ENCODE measurements at places on chromosomes 2 and 18.
A peak's percentile ranks its signal among the peaks of the same experiment; 100 is the strongest.

GRCh38 chr2:19416083-19416482 is 57.7 kb upstream of the OSR1 start:
- DNase-seq: no peak

GRCh38 chr2:105078906-105079495 is 41.1 kb downstream of the MRPS9 start:
- DNase-seq: no peak

GRCh38 chr2:169106563-169107545 is 37.5 kb downstream of the DHRS9 start:
- no peak for DNase-seq

- DNase-seq: no peak
Measured at GRCh38 chr2:53994818-53995808, 24.3 kb upstream of the PSME4 start.

- no peak for DNase-seq
Measured at GRCh38 chr2:7010391-7011054, 93.3 kb downstream of the RNF144A start.

- no peak for DNase-seq
Measured at GRCh38 chr18:59954755-59955156, 55.0 kb downstream of the PMAIP1 start.

GRCh38 chr2:178506524-178506923 is 26.3 kb downstream of the PLEKHA3 start:
- DNase-seq: no peak

DNA sequence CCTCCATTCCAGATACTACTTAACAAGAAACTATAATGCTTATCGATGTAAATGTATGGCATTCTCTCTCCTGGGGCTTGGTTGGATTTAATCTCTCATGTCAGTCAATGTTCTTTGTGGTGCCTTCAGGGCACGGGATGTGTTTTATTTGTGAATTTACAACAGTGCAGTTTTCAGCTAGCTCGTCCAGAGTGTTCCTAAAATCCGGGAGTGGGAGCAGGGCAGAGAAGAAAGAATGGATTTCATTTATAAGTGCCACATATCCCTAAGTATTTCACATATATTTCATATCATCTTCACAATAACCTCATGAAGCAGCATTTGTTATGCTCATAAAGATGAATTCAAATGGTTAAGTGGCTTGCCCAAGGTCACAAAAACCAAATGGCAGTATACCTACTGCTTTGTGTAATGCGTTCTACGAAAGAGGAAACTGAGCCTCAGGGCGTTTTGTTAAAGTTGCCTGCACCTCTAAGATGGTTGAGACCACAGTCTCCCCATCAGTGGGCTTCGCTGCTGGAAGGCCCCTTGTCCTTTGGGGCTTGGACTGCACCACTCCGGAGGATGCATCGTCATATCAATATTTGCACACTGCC is 134.7 kb upstream of the MGAT5 start:
- no peak for DNase-seq

DNA sequence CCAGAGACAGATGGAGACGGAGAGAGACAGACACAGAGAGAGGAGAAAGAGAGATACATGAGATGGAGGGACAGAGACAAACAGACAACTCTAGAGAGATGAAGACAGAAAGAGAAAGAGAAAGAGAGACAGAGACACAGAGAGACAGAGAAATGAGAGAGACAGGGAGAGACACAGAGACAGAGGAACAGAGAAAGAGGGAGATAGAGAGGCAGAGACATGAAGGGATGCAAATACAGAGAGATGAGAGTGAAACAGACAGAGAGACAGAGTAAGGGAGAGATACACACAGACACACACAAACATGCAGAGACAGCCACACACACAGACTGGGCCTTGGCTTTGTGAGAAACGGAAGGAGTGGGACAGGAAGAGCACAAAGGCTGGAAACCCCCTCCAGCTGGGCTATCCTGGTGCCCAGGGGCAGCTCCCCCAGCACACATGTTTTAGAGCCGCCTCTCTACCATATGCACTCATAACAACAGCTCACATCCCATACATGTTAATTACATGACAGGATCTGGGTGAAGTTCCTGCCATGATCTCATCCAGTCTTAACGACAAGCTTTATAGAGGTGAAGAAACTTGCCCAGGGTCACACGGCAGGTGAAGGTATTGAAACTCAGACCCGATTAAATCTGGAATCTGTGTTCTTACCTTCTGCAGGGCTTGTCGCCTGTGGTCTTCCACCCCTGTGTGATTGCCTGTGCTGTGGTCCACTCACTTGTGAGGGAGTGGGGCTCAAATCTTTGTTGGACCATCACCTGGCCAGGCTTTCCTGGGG is 32.4 kb downstream of the IL18R1 start:
- DNase-seq: no peak

- no peak for DNase-seq
Measured at GRCh38 chr2:48902521-48902920, 147.0 kb upstream of the LHCGR start.

GRCh38 chr2:112572005-112572404 is 12.4 kb upstream of the CHCHD5 start:
- no peak for DNase-seq

DNA sequence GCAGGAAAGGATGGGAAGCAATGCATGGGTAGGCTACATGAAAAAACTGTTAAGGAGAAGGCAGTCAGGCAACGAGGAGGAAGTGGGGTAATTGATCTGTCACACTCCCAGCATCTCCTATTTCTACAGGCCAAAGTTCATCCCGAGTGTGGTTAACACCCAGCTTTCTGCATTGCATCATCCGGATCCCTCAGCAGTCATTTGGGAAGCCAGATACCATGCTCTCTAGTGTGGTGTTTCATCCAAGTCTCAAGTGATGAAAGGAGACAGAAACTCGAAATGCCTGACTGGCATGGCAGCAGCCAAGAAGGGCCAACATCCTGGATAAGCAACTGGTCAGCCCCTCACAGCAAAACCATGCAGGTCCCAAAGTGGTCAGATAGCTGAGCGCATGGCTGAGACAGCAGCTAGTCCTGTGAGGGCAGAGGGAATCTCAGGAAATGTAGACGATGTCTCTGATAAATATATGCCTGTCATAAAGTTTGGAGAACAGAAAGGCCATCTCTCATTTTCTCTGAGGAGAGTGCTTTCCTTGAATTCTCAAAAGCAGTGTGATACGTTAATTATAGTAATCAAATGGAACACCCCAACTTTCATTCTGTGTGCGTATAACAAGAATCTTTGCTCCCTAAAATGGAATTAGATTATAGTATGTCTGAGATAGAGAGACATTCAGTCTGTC is 24.8 kb upstream of the HNRNPA3 start:
- no peak for DNase-seq

GRCh38 chr2:2639251-2640139 is 308.4 kb upstream of the MYT1L start:
- no peak for DNase-seq

- no peak for DNase-seq
Measured at GRCh38 chr2:121372721-121373353, 87.8 kb upstream of the TFCP2L1 start.

DNA sequence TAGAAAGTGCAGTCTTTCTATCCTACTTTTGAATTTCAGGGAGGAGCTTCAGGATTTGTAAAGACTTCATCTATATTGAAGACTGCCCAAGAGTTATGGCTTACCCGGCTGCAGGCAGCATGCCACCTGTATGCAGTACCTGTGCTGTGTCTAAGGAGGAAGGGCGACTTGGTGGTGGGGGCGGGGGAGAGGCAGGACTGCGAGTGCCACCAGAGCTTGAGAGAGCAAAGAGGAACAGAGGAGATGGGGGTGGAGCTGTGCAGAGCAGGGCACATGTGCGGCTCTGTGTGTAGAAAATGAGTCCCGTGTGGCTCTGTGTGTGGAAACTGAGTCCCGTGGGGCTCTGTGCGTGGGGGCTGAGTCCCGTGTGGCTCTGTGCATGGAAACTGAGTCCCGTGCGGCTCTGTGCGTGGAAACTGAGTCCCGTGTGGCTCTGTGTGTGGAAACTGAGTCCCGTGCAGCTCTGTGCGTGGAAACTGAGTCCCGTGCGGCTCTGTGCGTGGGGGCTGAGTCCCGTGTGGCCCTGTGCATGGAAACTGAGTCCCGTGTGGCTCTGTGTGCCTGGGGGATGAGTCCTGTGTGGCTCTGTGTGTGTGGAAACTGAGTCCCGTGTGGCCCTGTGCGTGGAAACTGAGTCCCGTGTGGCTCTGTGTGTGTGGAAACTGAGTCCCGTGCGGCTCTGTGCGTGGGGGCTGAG is 43.2 kb downstream of the LDLRAD4 start:
- DNase-seq: no peak

DNA sequence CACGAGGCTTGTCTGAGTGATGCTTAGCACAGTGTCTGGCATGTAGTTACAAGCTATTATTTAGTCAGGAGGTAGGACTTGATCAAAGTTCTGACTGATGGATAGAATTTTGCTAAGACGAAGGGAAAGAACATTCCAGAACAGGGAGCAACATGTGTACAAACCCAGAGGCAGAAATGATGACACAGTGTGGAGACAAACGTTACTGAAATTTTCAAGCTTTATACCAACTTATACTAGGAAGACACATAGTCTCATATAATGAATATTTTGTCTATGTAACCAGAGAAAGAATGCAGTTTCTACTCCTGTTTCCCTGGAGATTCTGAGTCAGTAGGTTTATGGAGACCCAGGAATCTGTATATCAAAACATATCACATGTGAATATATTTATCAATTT is 123.4 kb downstream of the FAM124B start:
- no peak for DNase-seq

- no peak for DNase-seq
Measured at GRCh38 chr2:13682540-13683272, 949.8 kb upstream of the LRATD1 start.

- DNase-seq: no peak
Measured at GRCh38 chr2:88596141-88596830, 31.0 kb downstream of the EIF2AK3 start.

GRCh38 chr2:183390109-183390508 is 265.9 kb downstream of the NUP35 start:
- DNase-seq: no peak

DNA sequence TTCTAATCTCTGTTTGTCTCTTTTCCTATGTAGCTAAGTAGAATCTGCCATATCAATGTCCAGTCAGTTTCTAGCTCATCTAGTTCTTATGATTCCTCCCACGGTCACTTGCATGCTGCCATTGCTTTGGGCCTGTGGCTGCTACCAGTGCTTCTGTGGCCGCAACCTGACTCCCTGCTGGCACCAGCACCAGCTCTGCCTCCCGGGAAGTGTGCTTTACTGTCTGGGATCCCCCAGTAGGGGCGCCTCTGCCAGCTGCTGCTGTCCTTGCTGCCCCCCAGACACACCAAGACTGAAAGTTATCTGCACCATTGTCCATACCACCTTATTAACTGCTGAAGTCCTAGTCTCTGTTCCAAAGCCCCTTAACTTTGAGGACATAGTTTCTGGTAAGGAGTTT is 56.3 kb downstream of the RAPGEF4 start:
- DNase-seq: no peak

GRCh38 chr18:65737471-65737955 is 13.3 kb upstream of the CDH7 start:
- DNase-seq: no peak

GRCh38 chr2:185417111-185417510 is 321.5 kb upstream of the FSIP2 start:
- no peak for DNase-seq

DNA sequence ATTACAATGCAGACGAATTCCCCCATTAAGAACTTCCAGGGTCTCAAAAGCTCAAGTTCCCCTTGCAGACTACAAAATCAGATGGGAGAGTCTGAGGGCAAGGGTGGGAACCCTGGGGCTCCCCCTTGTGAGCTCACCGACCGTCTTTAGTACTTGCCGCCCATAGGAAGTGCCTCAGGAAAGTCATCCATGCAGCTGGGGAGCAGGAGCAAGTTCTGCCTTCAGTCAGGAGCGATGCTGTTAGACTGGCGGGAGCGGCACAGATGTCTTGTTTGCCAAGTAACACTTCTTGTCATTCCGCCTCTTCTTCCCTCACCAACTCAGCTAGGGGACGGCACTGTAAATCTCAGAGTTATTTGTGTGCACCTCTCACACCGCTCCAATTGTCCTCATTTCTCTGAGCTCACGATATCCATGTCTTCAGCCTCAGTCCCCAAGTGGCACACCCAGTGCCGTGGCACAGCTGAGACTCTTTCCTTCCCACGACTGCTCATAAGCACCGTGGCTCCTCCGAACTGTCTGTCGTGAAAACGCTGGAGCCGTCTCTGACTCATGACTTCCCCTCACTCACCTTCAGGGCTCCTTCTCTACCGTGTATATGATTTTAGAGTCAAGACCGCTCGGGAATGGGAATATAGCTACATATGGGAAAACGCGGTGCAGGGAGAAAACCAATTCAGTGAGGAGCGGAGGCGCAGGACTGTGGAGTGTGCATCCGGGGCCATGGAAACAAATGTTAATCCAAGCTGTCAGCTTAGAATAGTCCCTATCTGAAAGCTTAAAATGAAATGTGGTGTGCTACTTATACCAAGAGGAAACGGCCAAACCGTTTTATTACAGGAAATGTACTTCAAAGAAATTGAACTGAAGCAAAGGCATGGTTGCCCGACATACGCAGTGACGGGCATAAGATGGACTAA is 34.0 kb downstream of the UXS1 start:
- DNase-seq: peak; percentile 46

- no peak for DNase-seq
Measured at GRCh38 chr18:5582849-5583681, 39.3 kb upstream of the EPB41L3 start.

- DNase-seq: no peak
Measured at GRCh38 chr2:21326152-21326551, 202.4 kb downstream of the TDRD15 start.

DNA sequence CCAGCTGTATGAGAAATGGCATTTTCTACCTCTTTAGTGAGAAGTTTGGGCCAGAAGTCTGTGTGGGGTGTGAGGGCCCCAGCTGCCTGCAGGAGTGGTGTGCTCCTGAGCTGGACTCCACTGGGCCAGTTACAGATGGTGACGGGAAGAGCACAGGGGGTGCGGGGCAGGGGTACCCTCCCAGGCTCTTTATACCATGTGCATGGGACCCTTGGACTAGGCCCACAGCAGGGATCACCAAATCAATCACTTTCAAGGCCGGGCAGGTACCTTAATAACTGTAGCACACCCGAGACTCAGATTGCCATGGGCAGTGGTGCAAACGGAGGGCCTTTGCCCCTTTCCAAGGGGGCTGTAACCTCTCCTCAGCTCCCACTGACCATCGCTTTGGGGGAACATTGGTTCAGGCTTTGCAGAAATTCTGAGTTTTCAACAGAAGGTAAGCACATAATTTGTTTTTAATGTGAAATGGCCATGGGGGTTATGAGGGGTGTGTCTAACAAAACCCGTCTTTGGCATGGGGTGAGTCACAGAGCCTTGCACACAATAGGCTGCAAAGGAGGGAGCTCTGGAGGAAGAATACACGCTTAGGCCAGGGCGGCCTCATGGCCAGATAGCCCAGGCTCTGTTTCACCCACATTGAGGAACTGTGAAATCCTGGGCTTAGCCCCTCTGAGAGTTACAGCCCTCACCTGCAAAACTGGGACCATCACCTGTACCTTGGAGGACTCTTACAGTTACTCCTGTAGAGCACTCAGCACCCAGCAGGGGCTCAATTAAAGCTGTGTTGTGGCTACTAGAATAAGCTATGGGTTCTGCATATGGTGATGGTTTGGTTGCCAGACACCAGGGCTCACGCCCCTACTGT is 141.0 kb upstream of the BCL2L11 start:
- no peak for DNase-seq

- no peak for DNase-seq
Measured at GRCh38 chr2:80363330-80363729, 58.8 kb upstream of the LRRTM1 start.

GRCh38 chr2:121072784-121073183 is 212.2 kb downstream of the TFCP2L1 start:
- no peak for DNase-seq

GRCh38 chr2:8625399-8626300 is 56.2 kb upstream of the ID2 start:
- DNase-seq: no peak

Measured in activated T-helper 9 cell treated with anti-CD3 and anti-CD28 coated beads, Interleukin-2, amount 50 U/mL, for 16 hours (primary cell).